ENCODE measurements at places on chromosomes 2 and 18.

DNA sequence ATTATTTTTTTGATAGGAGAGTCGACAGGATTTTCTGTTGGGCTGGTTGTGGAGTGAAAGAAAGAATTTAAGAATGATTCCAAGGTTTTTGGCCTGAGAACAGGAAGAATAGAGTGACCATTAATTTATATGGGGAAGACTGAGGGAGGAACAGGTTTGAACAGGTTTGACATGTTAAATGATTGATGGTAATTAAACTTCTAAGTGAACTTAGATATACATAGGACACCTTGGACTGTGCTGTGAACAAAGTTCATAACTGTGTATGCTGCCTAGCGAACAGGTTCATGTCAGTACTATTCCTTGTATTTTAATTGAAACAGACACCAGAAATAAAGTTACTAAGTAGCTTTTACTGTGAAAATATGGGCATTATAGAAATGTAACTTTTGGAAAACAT lies 212.0 kb downstream of the SPAG16 start:
- no peak for DNase-seq

GRCh38 chr18:76619621-76620315 lies 124.7 kb upstream of the ZNF516 start:
- DNase-seq, result peak; percentile 17

DNA sequence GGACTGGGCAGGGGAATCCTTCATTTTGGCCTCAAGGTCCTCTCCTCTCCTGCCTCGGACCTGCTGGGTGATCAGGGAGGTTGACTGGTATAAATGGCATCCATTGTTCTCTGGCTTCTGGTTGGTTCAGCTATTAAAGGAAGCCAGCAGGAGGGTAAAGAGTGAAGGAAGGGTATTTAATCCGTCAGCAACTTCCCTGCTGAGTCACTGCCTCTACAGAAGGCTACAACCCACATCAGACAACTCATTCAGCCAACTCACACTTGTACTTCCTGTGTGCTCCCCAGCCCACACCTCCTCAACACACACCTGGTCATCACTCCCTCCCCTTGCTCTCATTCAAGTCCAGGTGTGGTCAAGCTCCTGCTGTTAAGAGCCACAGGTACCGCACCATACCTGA lies 68.3 kb upstream of the MRPS9 start:
- DNase-seq, result no peak

GRCh38 chr2:166612214-166612613 lies 118.2 kb upstream of the SCN7A start:
- DNase-seq, result no peak

DNA sequence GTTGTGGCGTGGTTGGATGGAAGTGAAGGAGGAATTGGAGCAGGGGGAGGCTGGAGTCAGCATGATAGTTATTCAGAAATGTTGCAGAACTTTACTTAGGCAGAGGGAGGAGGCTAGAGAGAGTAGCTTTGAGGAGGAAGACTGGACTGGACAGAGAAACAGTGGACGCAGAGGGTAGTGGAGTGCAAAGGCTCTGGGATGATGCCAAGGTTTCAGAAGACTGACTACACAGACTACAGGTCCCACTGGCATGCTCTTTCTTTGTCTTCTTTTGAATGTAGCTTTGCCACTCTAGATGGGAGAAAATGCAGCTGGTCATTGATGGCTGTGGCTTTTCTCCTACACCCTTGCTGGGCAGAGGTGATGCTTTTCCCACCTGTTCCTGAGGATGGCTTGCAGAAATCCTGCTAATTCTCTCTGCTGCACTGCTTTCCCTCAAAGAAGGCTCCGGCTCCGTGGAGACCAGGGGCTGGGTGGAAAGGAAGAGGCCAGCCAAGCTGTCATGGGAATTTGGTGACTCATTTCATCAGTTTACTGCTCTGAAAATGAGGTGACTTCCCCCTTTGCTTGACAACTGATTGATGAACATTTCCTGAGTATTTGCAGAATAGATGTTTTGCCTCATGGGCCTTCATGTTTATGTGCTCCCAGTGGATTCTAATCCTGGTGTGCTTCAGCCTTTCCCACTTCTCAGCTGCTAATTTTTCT lies 42.4 kb downstream of the MEIS1 start:
- DNase-seq, result no peak

All from SHP77 (cell line).